ENCODE measurements at places on chromosomes 3 and 15. TPM values are rescaled to one million over a fixed set of nuclear protein-coding genes. Genes with fewer than 3 reads are reported as not detected.

The CHRNA7 gene
- 2.8 TPM for total RNA-seq

The NOP10 gene
- total RNA-seq: 64.8 TPM

The ZPLD1 gene
- total RNA-seq: not detected

The PLCL2 gene
- total RNA-seq: 94.1 TPM

The COL6A5 gene
- not detected for total RNA-seq

The ZMYND10 gene
- not detected for total RNA-seq

The ZBBX gene
- total RNA-seq: not detected

The CEP152 gene
- 6.2 TPM for total RNA-seq

The GOLGA8S gene
- 0.21 TPM for total RNA-seq

The PDCD10 gene
- total RNA-seq: 46.4 TPM

The RASL12 gene
- 32.8 TPM for total RNA-seq

The FAM174B gene
- 23.6 TPM for total RNA-seq

The PARP15 gene
- total RNA-seq: 1.1 TPM

The TBC1D2B gene
- total RNA-seq: 50.7 TPM

The NPHP3 gene
- 36.7 TPM for total RNA-seq

The HOMER2 gene
- 38.4 TPM for total RNA-seq

The IL17RB gene
- total RNA-seq: 1.0 TPM

The MESP2 gene
- not detected for total RNA-seq

The LDHAL6B gene
- total RNA-seq: not detected

The DNAH12 gene
- 0.21 TPM for total RNA-seq

Data from tongue (tissue), 3 donors.